ENCODE measurements at places on chromosomes 7 and 10.
A peak's percentile ranks its signal among the peaks of the same experiment; 100 is the strongest.

DNA sequence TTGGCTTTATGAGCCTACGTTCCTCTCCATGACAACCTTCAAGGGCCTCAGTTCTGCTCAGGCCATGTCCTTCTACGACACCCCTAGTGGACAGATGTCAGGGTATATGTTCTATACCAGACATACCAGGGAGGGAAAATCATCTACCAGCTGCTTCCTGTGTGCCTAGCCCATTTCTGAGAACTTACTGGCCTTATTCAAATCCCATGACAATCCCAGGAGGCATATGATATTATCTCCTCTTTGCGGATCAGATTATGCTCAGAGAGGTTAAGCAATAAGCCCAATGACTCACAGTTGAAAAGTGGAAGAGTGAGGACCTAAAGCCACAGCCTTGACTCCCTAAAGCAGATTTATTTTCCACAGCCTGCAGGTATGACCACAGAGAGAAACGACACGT is 139.3 kb downstream of the GLI3 start:
- peak; percentile 15 for DNase-seq

GRCh38 chr7:96910486-96910885 is 94.9 kb upstream of the DLX6 start:
- no peak for DNase-seq

DNA sequence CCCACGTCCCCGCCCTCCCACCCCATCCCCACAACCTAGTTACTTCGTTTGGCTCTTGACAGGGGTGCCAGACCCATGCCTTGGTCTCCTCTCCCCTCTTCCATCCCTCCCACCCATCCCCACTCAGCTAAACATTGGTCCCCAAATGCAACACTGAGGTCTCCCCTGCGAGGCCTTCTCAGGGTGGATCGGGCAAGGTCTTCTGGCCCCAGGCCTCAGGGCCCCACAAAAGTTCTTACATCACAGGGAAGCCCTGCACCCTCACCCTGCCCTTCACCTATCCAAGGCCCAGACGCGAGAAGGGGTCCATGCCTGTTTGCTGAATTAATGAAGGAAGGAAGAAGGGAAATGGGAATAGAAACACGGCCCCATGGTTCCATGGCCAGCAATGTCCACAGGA is 32.0 kb downstream of the TNS3 start:
- DNase-seq = no peak

DNA sequence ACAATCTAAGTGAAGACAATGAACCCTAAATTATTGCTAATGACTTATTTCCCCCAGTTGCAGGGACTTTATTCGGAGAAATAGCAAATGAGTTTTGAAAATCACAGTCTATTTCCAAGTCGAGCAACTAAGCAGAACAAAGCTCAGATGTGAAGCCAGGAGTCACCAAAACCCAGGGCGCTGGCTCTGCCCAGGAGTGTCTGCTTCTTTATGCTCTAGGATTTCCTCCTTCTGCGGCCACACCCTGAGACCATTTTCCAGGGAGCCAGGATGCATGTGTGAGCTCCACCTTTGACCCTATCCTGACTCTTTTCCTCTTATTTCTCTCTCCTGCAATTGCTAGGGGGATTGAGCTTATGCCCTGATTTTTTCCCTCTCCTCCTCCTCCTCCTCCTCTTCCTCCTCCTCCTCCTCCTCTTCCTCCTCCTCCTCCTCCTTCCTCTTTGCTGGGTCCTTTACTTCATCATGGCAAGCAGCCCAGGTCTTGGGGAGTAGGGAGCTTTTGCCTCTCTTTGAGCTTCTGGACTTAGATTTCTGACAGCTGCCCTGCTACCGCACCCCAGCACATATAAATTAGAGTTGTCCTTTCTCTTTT is 234.4 kb downstream of the ARL4A start:
- DNase-seq = no peak

GRCh38 chr10:31586723-31587638 is 268.0 kb downstream of the ZEB1 start:
- no peak for DNase-seq

DNA sequence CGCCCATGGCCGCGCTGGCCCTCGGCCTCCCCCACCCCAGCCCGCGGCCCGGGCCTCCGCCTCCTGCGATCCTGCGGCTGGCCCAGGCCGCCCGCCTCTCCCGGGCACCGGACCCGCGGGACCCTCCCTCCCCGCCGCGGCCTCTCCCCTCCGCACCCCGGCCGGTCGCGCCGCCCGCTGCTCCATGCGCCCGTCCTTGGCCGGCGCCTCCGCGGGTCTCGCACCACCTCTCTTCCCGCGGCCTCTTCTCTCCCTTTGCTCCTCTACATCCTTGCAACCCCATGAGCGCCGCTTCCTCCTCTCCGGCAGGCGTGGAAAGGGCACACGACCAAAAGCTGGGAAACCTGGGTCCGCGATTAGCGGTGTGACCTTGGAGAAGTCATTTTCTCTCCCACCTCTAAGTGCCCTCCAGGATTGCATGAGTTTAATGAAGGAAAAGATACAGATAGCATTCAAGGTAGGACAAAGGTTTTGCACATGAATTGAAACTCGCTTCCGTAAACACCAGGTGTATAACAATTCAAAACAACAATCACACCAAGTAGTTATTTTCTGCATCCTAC is 448 bp upstream of the SRPK2 start:
- peak; percentile 23 for DNase-seq

DNA sequence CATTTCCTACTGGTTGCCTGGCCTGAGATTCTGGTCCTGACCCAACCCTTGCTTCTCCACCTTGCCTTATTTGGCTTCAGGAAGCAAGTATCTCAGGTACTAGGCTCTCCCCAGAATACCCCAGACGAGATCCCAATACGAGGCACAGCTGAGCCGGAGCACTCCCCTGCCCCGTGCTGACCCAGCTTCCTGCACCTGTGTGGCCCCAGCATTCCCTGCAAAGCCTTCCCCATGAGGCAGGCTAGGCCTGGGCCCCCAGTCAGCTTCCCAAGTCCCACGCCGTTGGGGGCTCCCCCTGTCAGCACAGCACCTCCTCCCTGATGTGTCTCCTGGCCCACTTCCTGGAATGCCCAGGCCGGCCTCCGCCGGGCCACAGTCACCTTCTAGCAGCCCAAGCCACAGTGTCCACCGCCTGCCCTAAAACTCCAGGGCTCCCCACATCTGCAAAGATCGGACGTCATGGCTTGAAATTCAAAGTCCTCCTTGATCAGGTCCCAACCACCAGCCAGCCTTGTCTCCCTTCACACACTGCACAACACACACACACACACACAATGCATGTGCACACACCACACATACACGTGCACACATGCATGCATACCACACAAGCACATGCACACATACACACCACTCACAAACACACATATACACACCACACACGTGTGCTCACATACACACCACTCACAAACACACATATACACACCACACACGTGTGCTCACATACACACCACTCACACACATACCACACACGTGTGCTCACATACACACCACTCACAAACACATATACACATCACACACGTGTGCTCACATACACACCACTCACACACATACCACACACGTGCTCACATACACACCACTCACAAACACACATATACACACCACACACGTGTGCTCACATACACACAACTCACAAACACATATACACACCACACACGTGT is 78.9 kb upstream of the FOXK1 start:
- no peak for DNase-seq

DNA sequence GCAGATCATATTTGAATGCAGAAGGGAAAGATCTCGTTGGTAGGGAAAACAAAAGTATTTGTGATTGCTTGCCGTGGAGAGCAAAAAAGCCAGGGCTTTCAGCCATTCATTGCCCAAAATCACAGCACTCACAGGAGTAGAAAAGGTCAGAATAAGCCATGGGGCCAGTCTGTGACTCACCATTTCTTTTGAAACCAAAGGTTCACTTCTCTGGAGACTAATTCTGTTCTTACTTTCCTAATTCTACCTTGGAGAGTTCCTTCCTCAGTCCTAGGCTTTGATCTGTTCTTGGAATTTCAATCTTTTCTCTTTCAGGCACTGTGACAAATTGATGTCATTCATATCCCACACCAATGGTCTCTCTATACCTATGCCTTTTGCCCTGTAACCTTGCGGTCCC is 54.1 kb upstream of the FAM180A start:
- DNase-seq = no peak

DNA sequence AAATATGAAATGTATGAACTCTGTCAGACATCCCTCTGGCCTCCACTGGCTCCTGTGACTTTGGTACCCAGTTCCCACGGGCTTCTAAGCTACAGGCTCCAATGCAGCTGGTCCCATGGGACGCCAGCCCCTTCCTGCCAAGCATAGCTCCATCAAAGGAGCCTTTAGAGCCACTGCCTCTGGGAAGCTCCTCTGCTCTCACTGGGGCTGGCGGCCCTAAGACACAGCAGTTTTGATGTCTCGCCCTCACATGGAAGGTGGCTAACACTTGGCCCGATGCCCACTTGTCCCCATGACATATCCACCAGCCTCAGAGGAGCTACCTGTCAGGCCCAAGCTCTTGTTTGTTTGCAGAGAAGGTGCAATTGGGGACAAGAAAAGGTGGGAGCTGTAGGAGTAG is 453.7 kb upstream of the LRRN3 start:
- no peak for DNase-seq

GRCh38 chr7:112946350-112946749 is 140.3 kb downstream of the GPR85 start:
- DNase-seq = no peak

- DNase-seq = no peak
These were observed 13.8 kb downstream of the ZSCAN21 start for GRCh38 chr7:100063376-100063775.

DNA sequence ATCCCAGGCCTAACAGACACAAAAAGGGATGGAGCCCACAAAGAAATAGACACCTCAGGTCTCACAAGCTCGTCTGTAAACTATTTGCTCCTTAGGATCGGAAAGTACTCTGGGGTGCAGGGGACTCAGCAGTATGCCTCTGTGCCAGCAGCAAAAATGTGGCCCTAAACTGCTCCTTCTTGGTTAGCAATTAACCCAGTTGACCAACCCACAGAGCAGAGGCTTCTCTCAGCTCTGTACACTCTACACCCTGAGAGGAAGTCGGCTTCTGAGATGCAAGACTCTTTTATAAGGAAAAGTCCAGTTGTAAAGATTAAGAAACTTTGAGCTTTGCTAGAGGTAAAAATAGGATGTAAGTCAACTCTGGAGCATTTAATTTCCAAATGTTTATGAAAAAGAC is 156.3 kb upstream of the PRSS58 start:
- DNase-seq = no peak

- DNase-seq = peak; percentile 22
These were observed 25.4 kb upstream of the ELN start for GRCh38 chr7:74002474-74003017.

- DNase-seq = no peak
These were observed 27.9 kb upstream of the PWWP2B start for GRCh38 chr10:132368881-132369635.

Data from dermis microvascular lymphatic vessel endothelial cell (primary cell).